ENCODE measurements at places on chromosomes 6 and 20.

- no peak for DNase-seq
These were observed 862.0 kb downstream of the PHF3 start for GRCh38 chr6:64497634-64498033.

DNA sequence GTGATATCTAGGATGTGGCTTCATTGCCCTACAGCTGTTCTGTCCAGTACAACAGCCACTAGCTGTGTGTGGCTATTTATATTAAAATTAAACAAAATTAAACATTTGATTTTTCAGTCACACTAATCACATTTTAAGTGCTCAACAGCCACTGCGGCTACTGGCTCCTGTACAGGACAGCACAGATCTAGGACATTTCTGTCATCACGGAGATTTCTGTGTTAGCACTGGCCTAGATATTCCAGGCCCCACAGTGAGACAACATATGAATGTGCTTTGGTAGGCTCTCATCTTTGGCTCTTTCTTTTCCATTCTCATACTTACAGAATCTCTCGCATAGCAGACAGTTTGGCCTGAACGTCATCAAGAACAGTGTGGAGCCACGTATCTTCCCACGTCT is 48.4 kb upstream of the ZBTB24 start:
- no peak for DNase-seq

GRCh38 chr6:41236276-41236675 is 8.1 kb downstream of the TREML4 start:
- no peak for DNase-seq

GRCh38 chr20:1565461-1565860 is 8.0 kb upstream of the SIRPD start:
- DNase-seq = no peak

DNA sequence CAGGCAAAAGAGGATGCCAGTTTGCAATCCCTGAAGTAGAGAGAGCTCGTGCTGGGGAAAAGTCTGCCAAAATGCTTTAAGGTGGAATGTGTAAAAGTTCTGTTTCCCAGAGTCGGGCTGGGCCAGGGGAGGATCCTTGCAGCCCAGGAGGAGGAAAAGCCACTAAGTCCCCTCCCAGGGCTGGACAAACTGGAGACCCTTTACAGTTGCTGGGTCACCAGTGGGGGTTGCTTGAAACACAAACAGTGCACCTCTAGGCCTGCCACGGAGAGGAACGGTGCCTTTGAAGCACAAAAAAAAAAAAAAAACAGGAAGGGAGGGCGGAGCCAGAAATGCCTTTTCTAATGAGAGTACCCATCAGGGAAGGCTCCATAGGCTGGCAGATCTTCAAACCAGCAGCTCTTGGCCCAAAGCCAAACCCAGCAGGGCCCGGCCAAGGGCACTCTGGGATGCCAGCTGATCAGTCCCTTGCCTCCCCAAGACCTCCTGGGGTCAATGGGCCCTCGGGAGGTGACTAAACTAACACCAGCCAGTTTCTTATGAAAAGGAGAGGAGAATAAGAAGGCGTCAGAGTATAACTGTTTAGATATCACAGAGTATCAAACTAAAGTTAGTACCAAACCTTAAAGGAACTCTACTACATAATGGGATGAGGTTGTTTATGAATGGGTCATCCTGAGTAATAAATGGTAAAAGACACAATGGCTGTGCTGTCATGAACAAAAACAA is 23.7 kb downstream of the HLA-A start:
- DNase-seq = peak; percentile 91

GRCh38 chr6:161085246-161085645 is 93.7 kb downstream of the MAP3K4 start:
- DNase-seq = no peak

- DNase-seq = no peak
These were observed 597.4 kb upstream of the HS3ST5 start for GRCh38 chr6:114940181-114940580.

DNA sequence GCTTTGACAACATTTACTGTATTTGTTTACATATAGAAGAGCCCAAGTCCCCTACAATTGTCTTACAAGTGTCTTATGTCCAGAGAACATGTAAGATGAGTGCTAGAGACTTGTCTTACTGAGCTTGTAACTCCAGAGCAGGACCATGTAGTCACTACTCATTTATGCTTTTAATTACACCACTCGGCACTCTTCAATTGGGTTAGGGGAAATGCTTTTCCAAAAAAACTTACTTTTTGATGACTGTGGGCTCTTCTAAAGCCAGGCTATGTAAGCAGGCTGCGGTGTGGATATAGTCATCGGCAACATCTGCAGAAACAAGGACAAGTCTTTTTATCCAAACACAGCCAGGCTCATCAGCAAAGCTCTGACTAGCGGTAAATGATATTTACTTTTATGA is 18.7 kb downstream of the SNX5 start:
- DNase-seq = no peak

- DNase-seq = no peak
These were observed 17.7 kb downstream of the LOC128125822 start for GRCh38 chr6:63589952-63590411.

DNA sequence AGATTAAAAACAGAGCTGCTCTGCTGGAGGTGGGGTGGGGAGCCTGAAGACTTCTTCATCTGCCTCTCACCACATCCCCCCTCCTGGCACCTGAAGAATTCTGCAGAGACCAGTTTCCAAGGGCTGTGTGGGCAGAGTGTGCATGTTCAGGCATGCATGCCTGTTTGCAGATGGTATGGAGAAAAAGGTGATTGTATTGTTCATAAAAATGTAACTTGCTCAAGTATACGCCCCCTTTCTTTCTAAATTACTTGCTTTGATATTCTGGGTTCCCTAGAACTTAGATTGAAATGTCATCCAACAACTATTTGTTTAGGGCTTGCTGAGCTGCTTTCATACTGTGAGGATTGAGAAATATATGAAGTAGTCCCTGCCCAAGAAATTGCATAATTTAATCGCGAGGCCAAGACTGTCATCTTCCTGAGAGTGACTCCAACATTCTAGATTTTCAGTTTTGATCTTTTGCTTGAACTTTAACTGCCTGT is 83.6 kb downstream of the LCA5 start:
- DNase-seq = no peak

- no peak for DNase-seq
These were observed 102.8 kb upstream of the TFAP2D start for GRCh38 chr6:50610562-50610961.

- DNase-seq = no peak
These were observed 355.3 kb downstream of the RNF144B start for GRCh38 chr6:18742406-18742805.

DNA sequence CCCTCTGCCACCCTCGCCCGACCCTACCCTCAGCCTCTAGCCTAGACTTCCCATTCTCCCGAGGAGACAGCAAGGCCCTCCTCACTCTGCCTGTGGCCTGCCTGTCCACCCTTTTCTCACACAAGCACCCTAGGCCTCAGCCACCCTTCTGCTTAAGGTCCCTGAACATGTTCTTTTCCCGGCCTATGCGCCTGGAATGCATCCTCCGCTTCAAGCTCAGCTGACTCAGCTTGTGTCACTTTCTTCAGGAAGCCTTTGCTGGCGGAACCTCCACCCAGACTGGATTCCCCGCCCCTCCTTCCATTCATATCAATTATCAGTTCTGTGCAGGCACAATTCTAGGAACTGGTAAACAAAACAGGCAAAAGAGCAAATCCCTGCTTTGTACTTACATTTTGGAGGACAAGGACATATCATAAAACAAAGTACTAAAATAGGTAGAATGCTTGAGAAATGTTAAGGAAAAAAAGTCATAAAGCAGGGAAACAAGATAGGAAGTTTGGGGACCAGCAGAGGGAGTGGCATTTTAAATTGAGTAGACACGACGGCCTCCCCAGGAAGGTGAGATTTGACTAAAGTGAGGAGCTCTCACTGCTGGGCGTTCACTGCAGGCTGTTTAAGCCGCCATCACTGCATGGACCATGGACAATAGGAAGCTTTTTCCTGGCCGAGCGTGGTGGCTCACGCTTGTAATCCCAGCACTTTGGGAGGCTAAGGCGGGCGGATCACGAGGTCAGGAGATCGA is 17.9 kb upstream of the SNHG17 start:
- no peak for DNase-seq

GRCh38 chr6:170313716-170314295 is 7.2 kb downstream of the FAM120B start:
- no peak for DNase-seq

GRCh38 chr6:27133281-27134227 is 113.9 kb upstream of the PRSS16 start:
- DNase-seq = peak; percentile 75

DNA sequence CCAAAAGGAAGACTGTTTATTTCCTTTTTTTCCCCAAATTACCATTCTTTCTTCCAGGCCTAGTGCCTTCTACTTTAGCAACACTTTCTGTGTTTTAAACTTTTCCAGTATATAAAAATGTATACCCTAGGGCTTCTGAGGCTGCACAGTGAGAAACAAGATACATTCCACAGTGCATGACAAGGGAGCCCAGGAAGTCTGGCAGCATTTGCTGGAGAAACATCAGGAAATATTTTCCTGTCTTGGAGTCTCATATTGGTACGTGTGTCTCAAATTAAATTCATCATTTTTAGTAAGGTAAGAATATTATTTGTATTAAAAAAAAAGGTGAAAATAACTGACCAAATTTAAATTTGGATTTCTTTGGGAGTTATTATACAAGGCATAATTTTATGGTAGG is 662.6 kb downstream of the RFPL4B start:
- DNase-seq = no peak

DNA sequence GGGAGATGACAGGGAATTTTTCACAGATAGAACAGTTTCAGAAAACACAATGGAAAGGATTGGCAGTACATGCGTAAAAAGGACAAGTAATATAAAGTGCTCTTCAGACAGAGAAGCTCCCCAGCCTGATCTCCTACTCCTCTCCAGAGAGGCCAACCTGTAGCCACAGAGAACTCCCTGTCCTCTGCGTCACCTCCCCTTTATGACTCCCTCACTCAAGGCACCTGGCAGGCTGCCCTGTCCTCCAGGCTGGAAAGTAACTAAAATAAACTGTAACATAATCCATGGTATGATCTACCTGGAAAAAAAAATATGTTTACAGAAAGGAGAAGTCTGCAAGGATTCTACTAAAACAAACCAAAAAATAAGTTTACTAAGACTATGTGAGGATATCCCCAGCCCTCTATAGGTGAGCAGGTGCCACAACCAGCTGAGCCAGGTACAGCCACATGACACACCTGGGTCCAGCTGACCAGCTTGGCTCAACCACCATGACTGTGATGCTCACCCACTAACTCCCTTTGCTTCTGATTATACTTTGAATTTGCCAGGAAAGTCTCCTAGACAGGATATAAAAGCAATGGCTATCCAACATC is 29.2 kb downstream of the MBOAT1 start:
- DNase-seq = no peak

- no peak for DNase-seq
These were observed 311.9 kb upstream of the SULF2 start for GRCh38 chr20:48096957-48097890.

GRCh38 chr20:58633161-58634053 is 17.7 kb upstream of the STX16 start:
- DNase-seq = no peak

GRCh38 chr6:4253604-4254231 is 118.3 kb upstream of the ECI2 start:
- DNase-seq = no peak

DNA sequence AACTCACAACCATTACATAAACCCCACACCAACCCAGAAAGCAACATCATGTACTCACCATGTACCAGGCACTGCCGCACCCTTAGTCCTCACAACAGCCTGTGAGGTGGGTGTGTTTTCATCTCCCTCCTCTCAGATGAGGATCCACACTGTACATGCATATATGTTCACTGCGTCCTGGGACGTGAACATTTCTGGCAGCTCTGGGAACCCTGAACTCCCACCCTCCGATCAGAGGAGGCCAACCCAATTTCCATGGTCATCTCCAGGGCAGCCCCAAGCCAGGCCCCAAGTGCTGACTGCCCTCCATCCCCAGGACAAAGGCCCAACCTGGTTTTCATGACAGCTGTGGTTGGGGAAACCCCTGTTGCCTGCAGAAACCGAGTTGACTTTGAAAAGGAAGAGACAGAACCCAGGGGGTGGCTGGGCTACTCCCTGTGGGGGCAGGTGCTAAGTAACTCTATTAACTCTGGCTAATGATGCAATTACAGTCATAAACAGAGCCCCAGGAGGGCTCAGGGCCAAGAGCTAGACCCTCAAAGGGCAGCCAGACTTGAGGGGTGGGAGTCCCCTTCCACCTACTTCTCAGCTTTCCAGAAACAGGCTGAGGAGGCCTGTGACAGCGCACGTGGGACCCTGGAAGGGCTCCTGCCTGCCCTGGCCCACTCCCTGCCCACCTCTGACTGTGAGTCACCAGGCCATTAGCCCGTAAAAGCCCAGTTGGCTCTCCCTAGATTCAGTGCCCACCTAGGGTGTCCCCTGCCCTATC is 2.6 kb downstream of the TFEB start:
- DNase-seq = no peak

GRCh38 chr6:52491203-52492069 is 71.3 kb downstream of the EFHC1 start:
- no peak for DNase-seq

- no peak for DNase-seq
These were observed 43.0 kb upstream of the CCND3 start for GRCh38 chr6:41984623-41985022.

DNA sequence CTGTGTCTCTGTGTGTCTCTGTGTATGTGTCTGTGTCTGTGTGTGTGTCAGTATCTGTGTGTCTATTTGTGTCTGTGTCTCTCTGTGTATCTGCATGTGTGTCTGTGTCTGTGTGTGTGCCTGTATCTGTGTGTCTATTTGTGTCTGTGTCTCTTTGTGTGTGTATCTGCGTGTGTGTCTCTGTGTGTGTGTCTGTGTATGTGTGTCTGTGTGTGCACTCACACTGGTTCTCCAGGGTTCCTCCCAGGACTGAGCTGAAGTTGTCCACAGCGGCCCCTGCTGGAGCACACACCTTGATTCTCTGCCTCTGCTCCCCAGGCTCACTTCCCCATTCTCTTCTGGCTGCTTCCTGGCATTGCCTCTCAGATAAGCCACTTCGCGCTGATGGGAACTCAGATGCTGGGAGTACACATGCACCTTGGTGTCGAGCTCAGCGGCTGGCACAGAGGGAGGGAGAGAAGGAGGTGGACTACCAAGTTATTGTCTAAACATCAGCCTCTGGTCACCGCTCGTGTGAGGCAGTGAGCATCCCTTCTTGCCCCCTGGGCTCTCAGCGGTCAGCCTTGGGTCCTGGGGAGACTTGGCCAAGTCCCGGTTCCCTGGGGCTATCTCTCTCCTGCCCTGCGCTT is 104.9 kb upstream of the NXT1 start:
- DNase-seq = peak; percentile 71

Measured in sciatic nerve (tissue), 2 donors.